Tibial artery (tissue), 4 donors: ENCODE measurements at places on chromosomes 2 and 18.

DNA sequence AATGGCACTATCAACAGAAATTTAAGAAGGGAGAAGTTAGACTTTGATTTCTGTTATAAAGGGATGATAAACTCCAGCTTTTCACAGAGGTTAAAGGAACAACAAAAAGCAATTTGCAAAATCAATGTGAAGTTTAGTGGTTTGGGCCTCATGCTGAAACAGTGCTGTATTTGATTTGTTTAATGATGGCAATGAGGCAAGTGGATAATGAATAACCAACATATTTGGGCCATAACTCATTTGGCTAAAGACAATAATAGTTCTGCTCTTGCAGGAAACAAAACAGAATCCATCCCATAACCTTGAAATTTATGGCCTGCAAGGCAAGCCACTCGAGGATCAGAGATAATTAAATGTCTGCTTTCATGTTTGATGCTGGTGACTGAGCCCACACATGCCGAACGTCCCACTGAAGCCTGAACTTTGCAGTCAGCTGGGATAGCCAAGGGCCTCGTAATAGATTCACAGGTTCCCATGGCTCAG is 56.5 kb downstream of the TPGS2 start:
- no peak for DNase-seq

DNA sequence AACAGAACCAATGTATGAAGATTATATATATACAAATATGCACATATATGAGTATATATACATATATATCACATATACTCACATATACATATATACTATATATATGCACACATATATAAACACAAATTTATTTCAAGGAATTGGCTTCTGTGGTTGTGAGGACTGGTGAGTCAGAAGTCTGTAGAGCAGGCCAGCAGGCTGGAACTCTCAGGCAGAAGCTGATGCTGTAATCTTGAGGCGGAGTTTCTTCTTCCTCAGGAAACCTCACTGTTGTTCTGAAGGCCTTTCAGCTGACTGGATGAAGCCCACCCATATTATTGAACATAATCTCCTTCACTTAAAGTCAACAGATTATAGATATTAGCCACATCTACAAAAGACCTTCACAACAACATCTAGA is 143.9 kb upstream of the CREB1 start:
- DNase-seq, result no peak

DNA sequence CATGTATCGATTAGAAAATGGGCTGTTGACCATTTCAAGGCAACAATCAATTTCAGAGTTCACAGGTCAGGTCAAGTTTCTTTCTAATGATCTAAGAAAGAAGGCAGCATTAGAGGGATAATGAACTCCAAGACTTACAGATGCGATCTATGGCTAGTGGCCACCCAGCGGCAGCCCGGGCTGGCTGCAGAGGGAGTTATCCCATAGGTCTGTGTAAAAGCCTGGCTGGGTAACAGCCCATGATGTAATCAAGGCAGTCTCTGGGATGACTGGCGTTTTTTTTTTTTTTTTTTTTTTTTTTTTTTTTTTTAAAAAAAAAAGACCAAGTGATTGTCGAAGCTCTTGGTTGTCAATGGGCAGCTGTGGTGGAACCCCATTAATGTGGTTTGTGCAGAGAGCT is 171.1 kb upstream of the SKOR2 start:
- peak; percentile 59 for DNase-seq

DNA sequence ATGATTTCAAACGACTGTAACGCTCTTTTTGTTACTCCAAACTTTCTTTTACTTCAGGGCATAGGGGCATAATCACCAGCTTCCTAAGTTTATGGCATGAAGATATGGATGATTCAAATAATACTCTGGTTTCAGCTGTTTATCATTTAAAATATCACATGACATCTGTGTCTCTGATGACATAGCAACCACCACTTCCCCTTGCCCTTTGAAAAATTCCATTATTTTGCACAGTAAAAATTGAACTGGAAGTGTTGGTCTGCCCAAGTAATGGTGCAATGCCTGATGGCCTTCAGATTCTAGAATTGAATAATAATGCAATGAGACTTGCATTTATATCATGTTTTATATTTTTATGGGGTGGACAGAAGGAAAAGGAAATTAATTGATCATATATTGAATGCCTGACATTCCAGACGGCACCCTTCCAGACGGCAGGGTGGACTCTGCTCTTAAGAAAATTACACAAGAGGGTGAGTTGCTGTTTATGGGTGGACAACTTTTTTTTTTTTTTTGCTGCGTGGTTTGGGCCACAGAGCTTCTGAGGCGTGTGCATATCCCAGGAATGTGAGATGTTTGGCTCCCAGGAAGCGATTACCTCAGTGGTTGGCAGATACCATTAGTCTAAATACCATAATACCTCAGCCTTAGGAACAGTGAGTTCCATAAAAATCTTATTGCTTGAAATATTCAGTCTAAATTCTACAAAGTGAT is 101.7 kb upstream of the ZNF521 start:
- DNase-seq, result no peak

DNA sequence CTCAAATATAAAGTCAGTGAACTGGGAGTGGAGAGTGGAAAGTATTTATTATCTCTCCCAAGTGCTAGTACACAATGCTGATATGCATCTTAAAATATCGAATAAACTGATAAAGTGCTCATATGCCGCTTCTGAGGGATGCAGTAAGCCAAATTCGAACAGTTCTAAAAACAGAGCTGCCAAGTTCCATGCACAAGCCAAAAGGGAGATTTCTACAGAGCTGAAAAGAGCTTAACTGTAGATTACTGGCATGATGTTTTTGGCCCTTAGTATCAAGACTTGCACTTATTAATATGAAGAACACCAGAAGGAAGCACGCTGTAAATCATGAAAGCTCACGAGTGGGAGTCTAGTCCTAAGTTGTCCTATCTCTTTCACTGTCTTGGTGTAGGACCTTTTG is 7.9 kb downstream of the TMEFF2 start:
- DNase-seq, result no peak

- DNase-seq, result no peak
These were observed 105.9 kb upstream of the FZD5 start for GRCh38 chr2:207875473-207876212.

DNA sequence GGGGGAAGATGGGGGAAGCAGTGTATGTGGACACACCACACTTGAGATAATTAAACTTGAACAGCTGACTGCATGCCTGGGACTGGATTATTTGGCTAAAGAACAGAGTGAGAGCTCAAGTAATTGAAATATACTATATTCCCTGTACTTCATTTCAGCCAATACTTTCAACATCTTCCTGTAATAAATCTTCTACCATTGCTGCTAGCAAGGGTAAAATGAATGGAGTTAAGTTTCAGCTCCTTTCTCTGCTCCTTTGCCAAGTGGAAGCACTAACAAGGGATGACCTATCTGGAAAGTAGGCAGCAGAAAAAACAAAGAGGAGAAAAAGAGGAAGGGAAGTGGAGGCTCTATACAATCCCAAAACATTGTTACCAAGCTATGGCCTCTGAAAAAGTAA is 50.9 kb downstream of the MMADHC start:
- DNase-seq, result no peak

DNA sequence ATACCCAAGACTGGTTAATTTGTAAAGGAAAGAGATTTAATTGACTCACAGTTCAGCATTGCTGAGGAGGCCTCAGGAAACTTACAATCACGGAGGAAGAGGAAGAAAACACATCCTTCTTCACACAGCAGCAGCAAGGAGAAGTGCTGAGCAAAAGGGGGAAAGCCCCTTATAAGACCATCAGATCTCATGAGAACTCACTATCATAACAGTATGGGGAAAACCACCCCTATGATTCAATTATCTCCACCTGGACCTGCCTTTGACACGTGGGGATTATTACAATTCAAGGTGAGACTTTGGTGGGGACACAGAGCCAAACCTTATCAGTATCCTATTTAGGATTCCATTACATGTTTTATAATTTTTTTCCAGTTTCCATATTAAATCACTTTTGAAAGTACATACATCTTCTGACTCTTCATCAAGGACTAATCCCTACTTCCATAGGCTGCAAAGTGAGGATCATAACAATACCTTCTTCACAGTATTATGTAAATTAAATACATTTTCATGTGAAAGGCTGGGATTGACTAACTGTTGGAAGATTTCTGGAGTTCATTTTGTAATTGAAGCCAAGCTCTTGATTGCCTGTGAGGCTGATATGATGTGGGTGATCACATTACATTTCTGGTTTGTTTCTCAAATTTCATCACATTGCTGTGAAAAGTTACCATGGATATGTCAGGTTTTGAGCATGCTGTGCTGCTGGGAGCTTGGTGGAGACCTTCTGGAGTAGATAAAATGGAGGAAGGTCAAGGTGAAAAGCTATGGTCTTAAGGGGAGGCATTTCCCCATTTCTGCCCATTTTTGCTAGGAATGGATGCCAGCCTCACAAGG is 31.7 kb upstream of the CERS6 start:
- DNase-seq, result no peak

GRCh38 chr2:27296481-27296880 is 11.8 kb downstream of the UCN start:
- DNase-seq, result no peak

DNA sequence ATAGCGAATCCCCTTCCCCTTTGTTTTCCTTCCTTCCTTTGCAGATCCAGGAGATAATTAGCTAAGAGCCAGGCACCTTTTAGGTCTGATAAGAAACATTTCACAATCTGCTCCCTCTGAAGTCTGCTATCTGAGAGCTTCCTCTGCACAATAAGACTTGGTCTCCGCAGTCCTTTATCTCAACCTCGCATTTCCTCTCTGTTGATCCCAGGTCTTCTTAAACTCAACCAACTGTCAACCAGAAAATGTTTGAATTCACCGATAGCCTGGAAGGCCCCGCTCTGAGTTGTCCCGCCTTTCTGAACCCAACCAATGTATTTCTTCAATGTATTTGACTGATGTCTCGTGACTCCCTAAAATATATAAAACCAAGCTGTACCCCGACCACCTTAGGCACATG is 78.4 kb upstream of the CTDP1 start:
- peak; percentile 25 for DNase-seq

- DNase-seq, result no peak
These were observed 16.2 kb upstream of the DGKD start for GRCh38 chr2:233338046-233338445.

DNA sequence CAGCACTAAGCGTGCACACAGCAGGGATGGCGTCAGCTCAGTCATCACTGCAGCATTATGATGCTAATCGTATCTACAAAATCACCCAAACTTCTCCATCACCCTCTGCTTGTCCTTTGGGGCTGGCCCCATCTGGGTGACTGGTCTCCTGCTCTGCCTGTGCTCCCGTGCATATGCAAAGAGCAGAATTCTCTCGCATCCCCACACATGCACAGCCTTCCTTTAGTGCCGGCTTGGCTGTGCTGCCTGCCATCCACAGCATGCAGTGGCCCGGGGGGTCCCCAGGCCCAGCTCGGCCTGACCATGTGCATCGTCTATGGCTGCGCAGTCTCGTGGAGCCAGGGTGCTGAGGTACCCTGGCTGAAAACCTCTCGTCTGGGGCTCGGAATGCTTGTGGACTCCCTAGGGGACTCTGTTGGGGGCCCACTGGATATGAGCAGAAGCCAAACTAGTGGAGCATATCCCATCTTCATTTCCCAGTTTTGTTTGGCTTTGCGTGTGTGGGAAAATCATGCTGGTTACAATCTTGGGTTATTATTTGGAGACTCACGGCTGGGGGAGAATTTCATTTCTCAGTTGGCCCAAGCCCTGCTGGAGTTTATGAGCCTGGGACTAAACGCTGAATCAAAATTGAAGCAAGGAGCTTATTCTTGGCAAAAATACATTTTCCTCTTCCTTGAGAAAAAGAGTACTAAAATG is 70.9 kb upstream of the HS6ST1 start:
- DNase-seq, result peak; percentile 41

DNA sequence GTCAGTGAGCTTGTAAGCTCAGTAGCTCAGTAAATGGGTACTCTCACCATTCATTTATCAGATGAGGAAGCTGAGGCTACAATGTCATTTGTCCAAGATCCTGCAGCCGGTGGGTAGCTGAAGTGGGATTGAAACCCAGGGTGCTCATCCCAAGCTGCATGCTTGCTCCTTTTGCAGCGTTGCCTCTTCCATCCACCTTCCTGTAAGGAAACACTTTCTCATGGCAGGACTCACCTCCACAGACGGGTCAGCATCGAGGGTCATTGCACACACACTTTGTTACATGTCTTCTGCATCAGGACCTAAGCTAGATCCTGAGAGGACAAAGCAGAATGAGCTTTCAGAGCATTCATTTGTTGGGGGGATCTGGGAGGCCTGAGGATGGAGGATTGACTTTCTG is 60.7 kb downstream of the ACOXL start:
- DNase-seq, result no peak

DNA sequence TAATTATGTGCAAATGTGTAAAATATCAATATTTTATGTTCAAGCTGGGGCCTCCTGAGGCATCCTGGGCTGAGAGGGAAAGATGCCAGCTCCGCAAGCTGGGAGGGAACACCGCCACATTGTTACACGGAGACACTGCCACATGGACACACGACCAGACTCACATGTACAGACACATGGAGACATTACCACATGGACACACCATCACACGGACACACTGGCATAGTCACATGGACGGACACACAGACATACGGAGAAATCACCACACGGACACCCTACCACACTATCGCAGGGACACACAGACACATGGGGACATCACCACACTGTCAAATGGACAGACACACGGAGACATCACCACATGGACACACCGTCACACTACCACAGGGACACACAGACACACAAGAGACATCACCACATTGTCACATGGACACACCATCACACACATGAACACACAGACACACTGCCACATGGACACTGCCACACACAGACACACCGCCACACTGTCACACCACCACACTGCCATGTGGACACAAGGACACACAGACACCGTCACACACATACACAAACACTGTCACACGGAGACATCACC is 117.6 kb downstream of the CCDC74A start:
- DNase-seq, result no peak

- no peak for DNase-seq
These were observed 600.1 kb upstream of the RAB6C start for GRCh38 chr2:129379411-129379810.

DNA sequence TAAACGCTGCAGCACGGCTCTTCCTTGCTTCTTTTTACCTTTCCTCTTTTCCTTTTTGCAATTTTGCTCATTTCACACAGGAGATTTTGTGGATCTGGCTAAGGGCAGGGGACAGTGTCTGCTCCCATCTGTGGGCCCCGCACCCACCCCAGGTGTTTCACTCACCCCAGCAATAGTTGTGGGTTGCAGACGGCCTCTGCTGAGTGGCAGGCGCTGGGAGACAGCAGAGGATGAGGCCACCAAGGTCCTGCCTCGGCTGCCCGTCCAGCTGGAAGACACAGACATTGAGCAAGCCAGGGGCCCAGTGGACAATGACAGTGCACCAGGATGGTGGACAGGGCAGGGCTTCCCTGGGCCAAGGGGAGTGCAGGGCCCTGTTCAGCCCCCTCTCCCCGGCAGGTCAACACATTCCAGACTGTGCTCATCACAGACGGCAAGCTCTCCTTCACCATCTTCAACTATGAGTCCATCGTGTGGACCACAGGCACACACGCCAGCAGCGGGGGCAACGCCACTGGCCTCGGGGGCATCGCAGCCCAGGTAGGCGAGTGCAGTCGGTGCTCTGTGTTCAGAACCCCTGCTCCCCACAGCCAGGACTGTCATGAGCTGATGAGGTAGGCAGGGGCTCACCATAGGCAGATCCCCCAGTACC is 35.0 kb downstream of the SNED1 start:
- no peak for DNase-seq
